SK-N-MC (cell line): ENCODE measurements at places on chromosomes 5 and 9.

- DNase-seq = no peak
These were observed 120.1 kb downstream of the SNX18 start for GRCh38 chr5:54637654-54638053.

DNA sequence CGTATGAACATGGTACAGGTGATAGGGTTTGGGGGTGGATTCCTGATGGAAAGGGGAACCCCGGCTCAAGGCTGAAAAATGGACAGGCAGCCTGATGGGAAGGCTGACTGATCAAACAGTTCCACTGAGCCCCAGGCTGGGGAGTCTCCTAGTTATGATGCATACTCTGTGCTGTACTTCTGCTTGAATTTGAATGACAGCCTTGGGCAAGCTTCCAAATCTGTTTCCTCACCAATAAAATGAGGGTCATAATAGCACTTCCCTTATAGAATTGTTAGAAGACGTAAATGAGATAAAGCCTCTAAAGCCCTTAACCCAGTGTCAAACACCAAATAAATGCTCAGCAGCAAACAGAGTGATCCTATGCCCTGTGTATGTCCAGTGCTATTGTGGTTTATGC lies 478.5 kb upstream of the DMAC1 start:
- no peak for DNase-seq

DNA sequence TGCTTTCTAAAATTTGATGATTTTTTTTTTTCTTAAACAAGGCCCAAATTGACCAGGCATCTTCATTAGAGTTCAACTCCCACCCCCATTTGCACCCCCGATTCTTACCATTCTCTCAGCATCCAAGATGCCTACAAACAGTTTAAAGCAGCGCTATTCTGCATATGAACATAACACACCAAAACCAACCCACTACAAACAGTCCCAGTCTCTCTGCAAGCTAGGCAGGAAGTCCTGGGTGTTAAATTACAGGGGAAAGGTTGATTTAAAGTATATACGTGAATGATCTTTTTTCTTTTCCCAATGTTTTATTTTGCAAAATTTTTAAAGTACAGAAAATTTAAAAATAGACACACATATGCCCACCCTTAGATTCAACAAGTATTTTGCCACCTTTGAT lies 127.0 kb downstream of the ADAMTS12 start:
- no peak for DNase-seq

DNA sequence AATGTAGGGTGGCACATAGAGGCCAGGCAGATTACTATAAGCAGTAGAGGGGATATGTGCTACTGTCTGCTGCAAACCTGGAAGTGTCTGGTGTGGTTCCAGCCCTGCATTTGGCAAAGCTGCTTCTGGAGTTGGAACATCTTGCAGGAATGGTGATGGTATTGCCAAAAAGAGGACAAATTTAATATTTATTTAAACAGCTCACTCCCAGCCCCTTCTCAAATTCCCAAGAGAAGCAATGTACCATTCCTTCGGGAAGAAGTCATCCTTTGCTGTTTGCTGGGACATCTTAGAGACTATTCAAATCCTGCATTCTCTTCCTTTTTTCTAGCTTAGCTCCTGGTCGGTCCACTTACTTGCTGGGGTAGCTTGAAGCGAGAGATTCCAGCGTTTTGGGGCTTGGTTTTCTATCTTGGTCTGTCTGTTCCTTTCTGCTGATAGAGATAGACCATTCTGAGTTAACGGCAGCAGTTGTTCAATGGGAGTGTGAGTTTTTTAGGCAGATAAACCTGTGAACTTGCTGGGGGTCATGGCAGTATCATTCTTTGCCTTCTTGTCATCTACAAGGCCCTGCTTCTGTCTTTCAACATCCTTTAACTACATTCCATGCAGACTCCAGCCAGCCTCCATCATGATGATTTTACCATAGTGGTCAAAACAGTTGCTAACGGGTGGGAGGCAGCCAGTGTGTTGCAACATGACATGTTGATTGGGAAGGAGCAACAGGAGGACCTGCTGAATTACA lies 69.9 kb downstream of the RCL1 start:
- no peak for DNase-seq

- DNase-seq = no peak
These were observed 13.6 kb upstream of the MTMR12 start for GRCh38 chr5:32326216-32326772.

- DNase-seq = no peak
These were observed 10.5 kb downstream of the ECSCR start for GRCh38 chr5:139451878-139452660.

DNA sequence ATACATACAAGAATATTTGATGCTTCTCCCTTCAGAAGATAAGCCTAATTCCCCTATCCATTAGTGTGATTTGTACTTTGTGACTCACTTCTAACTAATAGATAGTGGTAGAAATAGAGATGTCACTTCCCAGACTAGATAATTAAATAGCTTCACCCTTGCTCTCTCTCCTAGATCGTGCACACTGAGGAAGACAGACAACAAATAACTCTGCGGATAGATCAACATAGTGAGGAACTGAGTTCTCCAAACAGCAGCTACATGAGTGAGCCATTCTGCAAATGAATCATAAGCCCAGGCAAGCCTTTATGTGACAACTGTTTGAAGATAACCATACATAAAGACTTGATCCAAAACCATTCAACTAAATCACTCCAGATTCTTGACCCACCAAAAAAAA lies 1083.4 kb upstream of the C9orf72 start:
- DNase-seq = no peak

GRCh38 chr5:17190242-17190778 lies 27.1 kb upstream of the BASP1 start:
- DNase-seq = peak; percentile 89
